ENCODE measurements at places on chromosomes 1 and 21. TPM values are rescaled to one million over a fixed set of nuclear protein-coding genes. Genes with fewer than 3 reads are reported as not detected.

GRCh38 chr1:13699510-13699909, 478 bp upstream of the PRDM2 start:
- DNase-seq = no peak

GRCh38 chr1:116434849-116435248, 61.8 kb downstream of the ATP1A1 start:
- no peak for DNase-seq

- DNase-seq = no peak
Measured at GRCh38 chr1:39224295-39224829, 19.9 kb downstream of the MACF1 start.

- peak; percentile 46 for DNase-seq
Measured at GRCh38 chr1:153404768-153405167, 11.6 kb upstream of the S100A7A start.

DNA sequence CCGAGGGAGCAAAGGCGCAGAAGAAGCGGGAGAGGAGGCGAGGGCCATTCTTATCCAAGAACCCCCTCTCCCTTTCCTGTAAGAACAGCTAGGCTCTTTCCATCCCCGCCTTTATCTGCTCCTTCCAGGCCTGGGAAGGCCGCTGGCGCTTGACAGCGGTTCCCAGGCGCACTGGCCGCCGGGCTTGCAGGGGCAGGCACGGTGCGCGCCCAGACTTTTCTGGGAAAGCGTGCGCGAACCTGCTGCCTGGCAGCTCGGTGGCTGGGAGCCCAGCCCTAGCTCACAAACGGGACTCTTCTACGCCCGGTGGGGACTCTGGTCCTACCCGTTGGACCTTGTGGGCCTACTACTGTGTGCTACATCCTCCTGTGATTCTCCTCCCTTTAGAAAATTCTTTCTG, 8.8 kb upstream of the IFNLR1 start:
- no peak for DNase-seq

GRCh38 chr1:77976433-77977076, 2.3 kb downstream of the FUBP1 start:
- no peak for DNase-seq

DNA sequence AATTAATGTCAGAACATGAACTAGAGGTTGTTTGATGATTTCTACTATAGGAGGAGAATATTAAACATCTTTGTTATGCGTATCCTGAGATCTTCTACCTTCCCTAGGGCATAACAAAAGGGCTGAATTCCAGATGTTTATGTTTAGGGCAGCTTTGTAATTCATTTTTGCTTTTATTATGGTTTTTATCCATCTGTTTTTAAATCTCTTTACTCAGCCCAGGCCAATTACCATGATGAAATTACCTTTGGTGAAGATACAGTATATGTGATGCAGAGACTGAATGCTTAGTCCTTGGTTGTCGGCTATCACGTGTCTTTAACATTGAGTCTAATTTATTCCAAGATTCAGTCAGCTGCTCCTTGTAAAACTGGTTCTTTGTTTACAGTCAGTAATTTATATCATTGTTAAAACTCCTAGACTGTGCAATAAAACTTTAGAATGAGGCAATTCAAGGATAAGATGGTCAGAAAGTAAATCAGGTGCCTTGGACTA, 176.9 kb downstream of the CTH start:
- DNase-seq = no peak

DNA sequence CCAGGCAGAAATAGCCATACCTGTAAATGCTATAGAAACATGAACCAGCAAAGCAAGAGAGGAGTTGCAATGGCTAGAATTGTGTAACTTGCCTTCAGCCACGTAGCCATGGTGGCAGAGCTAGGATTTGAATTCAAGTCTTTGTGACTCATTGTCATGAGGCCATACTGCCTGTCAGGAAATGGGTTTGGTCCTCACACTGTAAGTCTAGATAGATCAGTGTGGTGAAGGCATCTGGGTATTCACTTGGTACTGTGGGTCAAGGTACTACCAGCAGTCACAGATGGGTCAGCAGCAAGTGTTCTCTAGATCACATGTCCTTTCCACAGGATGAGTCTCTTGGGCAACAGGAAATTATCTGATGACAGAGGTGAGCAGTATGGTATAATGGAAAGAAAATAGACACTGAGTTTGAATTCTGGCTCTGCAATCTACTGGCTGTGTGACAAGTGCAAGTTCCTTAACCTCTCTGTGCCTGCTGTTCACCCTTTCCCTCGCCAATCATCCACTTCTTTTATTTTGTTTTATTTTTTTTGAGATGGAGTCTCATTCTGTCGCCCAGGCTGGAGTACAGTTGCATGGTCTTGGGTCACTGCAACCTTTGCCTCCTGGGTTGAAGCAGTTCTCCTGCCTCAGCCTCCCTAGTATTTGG, 36.9 kb downstream of the FGGY start:
- DNase-seq = no peak

- DNase-seq = no peak
Measured at GRCh38 chr1:3925256-3925655, 25.2 kb upstream of the C1orf174 start.

- DNase-seq = no peak
Measured at GRCh38 chr1:31927661-31927980, 10.5 kb downstream of the PTP4A2 start.

DNA sequence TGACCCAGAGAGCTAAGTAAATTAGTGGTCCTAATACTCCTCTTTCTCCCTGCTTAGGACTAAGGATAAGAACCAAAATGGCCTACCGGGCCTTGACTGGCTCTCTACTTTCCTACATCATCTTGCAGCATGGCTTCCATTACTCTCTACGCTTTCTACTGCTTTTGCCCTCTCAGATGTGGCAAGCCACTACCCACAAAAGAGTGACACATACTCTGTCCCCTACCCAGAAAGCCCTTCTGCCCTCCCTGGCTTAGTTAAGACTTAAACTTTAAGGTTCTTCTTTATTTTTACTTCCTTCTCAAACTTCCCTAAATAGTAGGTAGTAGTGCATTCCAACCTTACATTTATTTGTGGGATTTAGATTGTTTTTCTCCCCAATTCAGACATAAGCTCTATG, 228.1 kb downstream of the TPR start:
- DNase-seq = no peak

DNA sequence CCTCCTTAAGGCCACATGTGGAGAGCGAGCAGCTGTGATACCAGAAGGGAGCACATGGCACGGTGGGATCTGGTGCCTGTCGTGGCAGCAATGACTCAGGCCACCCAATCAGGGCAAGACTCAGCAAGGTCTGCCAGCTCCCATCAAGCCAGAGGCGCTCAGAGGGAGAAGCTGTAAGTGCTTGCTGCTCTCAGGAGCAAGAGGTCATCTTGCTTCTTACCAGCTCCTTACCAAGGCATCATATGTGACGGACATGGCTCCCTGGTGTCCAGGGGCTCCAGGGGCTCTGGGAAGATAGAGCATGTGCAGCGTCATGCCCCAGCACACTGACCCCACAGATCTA, 72.9 kb downstream of the ITPKB start:
- DNase-seq = no peak

GRCh38 chr1:212255705-212256307, 29.4 kb upstream of the PPP2R5A start:
- DNase-seq = no peak

DNA sequence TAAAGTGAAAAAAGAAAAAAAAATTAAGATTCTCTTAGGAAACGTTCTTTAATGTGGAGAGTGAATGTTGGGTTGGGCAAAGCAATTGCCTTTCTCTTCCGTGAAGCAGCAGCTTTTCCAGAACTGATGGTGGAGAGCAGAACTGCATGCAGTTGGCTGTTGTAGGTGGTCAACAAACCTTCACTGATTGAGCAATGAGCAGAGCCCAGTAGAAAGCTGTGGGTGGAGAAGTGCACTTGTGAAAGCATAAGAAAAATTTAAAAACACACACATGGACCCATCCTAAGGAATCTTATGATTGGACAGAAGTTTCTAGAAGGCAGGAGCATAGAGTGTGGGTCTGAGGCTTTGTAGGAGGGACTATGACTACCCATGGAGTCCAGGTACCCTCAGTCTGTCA, 4.5 kb downstream of the PRELP start:
- no peak for DNase-seq

DNA sequence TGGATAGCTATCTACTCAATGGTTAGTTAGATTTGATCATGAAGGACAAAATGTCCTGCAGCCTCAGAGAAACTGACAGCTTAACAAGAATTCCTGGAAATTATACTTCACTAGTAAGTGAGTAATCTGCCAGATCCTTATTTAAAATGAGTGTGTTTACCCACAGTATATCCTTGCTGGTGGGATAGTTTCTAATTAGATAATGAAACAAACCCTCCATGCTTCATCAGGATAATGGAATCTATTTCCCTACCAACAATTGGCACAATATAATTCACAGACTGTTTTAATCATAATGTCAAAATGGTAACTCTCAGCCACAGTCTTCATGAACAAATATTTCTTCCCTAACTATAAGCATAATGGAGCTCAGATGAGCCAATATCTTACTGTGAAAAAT, 239.4 kb upstream of the ST6GALNAC5 start:
- no peak for DNase-seq

GRCh38 chr1:233157245-233157644, 138.3 kb downstream of the PCNX2 start:
- no peak for DNase-seq

DNA sequence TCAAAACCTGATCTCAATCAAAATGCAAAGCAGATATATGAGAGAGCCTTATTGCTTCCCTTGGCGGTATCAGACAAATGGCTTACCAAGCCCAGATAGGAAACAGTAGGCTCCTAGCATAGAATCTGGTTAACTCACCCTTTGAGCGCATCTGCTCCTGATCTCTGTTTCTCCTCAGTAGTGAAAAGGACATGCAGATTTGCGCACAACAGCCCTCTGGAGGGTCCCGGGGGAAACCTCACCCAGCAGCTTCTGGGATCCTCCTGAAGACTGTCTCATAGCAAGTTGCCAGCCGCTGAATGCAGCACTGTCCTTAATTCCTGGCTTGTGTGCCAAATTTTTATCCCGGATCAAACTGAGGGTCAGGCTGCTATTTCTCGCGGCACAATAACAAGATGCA, 192.2 kb downstream of the FASLG start:
- no peak for DNase-seq

DNA sequence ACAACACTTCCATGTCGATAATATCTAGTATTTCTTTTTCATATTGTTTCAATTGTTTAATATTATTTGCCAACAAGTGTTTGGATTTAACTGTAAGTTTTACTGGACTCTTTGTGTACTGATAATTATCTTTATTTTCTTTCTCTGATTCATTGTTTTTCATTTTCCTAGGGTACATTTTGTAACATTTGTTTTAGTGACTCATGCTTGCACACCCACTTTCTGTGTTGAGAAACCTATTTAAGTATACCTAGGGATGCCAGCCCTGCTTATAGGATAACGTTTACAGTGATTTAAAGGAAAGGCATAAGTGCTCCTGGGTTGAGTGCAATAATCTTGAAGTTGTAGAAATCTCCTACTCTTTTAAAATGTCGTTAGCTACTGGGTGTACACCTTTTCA, 1386.0 kb upstream of the ADGRL4 start:
- DNase-seq = no peak

GRCh38 chr1:192100686-192101468, 57.4 kb upstream of the RGS18 start:
- no peak for DNase-seq

DNA sequence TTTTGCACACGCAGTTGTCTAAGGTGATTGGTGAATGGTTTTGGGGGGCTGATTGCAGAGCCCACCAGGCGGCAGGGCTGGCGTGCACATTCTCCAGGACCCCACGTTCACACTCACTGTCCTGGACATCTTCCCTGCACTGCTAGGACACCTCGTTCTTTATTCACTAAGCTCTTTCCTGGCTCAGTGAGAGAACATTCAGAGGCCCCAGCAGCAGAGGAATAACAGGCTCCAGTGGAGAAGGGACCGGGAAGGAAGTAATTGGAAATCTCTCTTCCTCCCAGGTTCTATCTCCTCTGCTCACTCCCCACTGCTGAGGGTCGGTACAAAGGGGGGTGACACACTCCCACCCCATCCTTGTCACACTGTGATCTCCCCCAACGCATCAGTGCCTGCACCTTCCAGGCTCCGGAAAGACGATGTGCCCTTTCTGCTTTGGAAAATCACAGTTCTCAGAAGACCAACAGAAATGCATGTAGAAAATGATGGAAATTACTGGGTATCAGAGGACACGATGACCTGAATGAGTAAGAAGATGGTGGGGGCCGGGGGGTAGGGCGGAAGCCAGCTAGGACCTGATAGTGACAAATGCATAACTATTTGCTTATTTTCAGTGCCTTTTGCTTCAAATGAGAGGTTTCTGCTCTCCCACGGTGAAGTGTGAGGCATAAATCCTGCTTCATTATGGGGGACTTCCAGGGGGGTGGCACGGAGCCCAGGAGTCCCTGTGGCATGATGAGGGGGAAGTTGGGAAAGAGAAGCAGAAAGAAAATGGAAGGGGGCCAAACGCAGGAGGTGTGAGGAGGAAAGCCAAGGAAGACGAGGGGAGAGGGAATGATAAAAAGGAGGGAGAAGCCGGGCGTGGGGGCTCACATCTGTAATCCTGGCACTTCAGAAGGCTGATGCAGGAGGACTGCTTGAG, 25.2 kb upstream of the KIF26B start:
- no peak for DNase-seq

DNA sequence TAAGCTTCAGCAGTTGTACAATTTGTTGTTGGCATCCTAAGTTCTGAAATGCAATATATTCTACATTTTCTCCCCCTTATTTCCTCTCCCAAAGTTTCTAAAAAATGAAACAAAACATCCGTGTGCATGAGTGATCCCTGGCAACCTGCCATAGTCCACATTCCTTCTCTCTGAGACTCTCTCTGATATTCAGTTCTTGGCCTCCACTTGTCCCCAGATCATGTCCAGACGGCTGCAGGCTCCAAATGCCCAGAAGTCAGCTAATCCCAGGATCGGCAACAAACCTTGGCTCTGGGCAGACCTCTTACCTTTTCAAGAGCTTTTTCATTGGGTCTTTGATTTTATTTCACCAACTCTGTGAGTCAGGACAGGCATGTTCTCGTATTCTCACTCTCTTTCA, 187.8 kb downstream of the ETS2 start:
- DNase-seq = no peak

Gene GOLT1A
- 0.79 TPM for polyA plus RNA-seq

Gene SLC19A1
- polyA plus RNA-seq = 12.1 TPM

Gene LEFTY2
- polyA plus RNA-seq = 0.64 TPM

Gene TNNI3K
- not detected for polyA plus RNA-seq

Gene DMRTA2
- not detected for polyA plus RNA-seq

Gene ARPC5
- 400 TPM for polyA plus RNA-seq

Gene POU3F1
- 0.08 TPM for polyA plus RNA-seq

Gene TNFRSF25
- 10.6 TPM for polyA plus RNA-seq

Gene C4BPA
- polyA plus RNA-seq = not detected

Gene HRNR
- polyA plus RNA-seq = not detected

Gene LRRC38
- not detected for polyA plus RNA-seq

Gene MYOG
- not detected for polyA plus RNA-seq

Gene HOOK1
- 14.3 TPM for polyA plus RNA-seq

Gene RIPK4
- 0.26 TPM for polyA plus RNA-seq

Gene POLR3GL
- 101 TPM for polyA plus RNA-seq

Gene IQCC
- 0.92 TPM for polyA plus RNA-seq

Gene ERG
- not detected for polyA plus RNA-seq

Gene FAM177B
- polyA plus RNA-seq = not detected

Gene PCAT6
- 1.2 TPM for polyA plus RNA-seq

Gene S100A8
- 11.6 TPM for polyA plus RNA-seq

Gene C1orf94
- not detected for polyA plus RNA-seq
